ENCODE measurements at places on chromosomes 3 and 15.

- no peak for DNase-seq
Observed at GRCh38 chr3:69250014-69250413, 127.6 kb upstream of the LMOD3 start.

GRCh38 chr3:119420196-119420595, 43.2 kb downstream of the TMEM39A start:
- DNase-seq: no peak

DNA sequence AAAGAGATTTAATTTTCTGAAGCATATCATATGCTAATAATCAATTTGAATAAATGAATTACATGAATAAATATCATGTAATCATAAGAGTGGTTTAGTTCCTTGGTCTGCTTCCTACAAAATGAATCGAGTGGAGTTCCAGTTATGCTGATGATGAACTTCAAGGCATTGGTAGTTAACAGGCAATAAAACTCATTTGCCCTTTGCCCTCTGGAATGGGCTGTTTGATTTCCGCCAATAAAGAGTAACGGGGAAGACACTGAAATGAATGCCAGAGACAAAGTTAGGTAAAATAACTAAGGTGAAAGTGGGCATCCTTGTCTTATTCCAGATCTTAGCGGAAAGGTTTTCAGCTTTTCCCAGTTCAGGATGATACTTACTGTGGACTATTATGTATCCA, 90.1 kb downstream of the C3orf38 start:
- no peak for DNase-seq

- DNase-seq: no peak
Observed at GRCh38 chr3:86969500-86970189, 21.3 kb downstream of the VGLL3 start.

GRCh38 chr3:112133626-112134334, 732 bp upstream of the GCSAM start:
- no peak for DNase-seq

DNA sequence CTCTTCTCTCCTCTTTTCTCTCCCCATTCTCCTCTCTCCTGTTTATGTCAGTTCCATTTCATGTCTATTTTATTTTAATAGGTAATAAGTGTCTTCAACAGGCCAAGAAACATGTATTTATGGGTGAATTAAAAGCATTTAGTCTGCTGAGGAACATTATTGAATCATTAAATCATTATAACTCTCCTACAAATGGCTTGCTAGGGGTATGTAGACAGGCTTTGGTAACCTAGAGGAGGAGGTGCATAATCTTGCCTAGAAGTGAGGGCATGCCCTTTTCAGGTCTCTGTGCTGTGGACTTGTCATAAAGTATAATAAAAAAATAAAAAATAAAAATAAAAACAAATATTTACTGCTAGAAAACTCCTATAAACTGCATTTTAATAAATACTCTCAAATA, 88.9 kb upstream of the SNTN start:
- DNase-seq: no peak

DNA sequence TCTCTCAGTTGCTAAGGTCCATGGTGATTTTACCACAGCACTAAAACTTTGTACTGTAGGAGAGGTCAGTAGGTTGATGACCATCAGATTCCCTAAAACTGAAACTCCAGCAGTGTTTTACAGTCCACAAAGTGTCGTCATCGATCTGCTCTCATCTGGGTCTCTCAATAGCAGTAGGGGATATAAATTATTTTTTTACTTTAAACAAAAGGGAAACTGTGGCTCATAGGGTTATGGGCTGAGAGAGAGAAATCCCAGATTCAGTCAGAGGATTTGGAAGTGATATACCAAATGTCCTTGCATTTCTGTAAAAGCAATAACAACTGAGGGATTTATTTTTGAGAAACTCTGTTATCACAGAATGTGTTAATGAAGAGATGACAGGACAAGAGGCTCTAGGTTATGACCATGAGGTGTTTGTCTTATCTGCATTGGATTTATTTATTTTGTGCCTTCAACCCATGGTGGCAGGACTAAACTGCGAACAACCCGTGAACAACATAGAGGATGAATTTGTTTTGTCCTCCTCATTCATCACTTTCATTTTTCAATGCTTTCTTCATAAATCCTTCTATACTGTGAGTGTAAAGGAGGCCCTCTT, 869.7 kb downstream of the OTOL1 start:
- no peak for DNase-seq

- no peak for DNase-seq
Observed at GRCh38 chr3:135271177-135272025, 476.3 kb downstream of the EPHB1 start.
